ENCODE measurements at places on chromosomes 12 and 14. TPM values are rescaled to one million over a fixed set of nuclear protein-coding genes. Genes with fewer than 3 reads are reported as not detected.

Gene CEP128
- 6.3 TPM for polyA plus RNA-seq

Gene ANG
- polyA plus RNA-seq, result 10.1 TPM

DNA sequence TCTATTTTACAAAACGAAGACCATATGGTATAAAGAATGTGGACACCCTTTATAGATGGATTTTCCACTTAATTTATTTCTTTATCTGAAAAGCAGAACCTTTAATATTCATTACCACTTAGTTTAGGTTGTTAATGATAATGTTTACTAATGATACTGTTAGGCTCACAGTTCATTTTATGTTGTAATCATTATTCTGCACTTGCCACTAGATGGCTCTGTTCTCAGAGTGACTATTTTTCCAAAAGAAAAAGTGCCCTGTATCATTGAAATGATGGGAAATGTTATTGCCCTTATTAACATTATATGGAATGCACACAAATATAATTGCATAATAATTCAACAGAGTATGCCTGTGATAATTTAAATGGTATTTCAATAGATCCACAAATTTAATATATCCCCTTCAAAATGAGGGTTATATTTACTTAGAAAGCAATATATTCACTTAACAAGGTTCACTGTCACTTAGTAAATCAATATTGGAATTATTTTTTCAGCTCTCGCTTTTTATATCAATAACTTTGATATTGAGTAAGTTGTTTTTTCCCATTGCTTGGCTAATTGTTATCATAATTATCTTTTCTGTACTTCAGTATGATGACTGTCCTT lies 95.7 kb downstream of the PDE3A start:
- DNase-seq, result no peak

- no peak for DNase-seq
Observed at GRCh38 chr12:104458694-104459367, 2.1 kb downstream of the CHST11 start.

Gene KERA
- polyA plus RNA-seq, result 0.22 TPM

Gene TAS2R50
- 0.26 TPM for polyA plus RNA-seq

DNA sequence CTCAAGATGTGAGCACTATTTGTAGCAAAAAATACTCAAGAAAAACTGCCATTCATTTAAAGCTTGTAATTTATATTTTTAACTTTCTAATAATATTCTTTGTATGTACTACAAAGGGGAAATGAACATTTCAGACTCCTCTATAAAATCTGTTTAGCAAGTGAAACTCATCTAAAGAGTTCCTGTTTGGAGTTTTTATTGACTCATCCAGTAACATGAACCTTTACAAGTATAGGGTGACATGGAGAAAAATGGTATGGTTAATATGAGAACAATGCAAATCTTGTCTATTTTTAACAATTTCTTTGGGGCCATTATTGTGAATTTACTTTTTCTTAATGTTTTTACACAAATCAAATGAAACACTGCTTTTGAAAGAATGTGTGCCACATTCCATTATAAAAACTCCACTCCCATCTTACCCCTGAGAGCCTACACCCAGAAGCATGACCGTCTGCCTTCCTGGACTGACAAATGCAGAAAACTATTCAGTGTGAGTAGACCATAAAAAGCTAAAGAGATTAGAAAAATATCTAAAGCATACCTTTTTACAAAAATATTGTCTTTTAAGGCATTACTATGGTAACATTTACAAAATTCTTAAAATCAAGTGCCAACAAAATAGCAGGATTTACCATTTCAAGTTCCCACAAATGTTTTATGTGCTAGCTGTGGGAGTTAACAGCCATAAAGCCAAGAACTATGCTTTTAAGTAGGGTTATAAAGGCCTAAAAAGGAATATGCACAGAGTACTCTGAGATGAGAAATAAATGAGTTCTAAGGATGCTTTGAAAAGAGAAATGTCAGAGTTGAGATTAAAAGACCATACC lies 144.0 kb downstream of the ADAMTS20 start:
- no peak for DNase-seq

Gene TMEM253
- polyA plus RNA-seq, result 0.74 TPM

- DNase-seq, result peak; percentile 59
Observed at GRCh38 chr12:49331380-49332222, 5.4 kb downstream of the C1QL4 start.

Gene TPH2
- not detected for polyA plus RNA-seq

DNA sequence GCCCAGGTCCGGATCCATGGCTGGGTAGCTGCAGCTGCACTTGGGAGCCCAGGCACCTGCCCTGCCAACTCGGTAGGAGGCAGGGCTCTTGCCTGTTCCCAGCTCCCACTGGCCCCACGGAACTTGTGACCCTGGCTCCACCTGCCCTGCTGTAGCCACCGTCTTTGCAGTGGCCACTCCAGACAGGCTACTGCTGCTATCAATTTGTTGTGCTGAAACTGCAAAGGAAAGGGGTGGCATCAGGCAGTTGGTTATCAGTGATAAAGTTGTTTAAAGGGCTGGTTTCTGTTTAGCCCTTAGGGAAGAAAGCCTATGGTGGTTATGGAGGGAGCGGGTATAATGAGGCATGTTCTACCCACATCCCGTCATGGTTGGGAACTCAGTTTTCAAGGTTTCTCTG lies 32.1 kb upstream of the ARID2 start:
- no peak for DNase-seq

GRCh38 chr14:25526290-25526689 lies 476.3 kb upstream of the STXBP6 start:
- DNase-seq, result no peak

DNA sequence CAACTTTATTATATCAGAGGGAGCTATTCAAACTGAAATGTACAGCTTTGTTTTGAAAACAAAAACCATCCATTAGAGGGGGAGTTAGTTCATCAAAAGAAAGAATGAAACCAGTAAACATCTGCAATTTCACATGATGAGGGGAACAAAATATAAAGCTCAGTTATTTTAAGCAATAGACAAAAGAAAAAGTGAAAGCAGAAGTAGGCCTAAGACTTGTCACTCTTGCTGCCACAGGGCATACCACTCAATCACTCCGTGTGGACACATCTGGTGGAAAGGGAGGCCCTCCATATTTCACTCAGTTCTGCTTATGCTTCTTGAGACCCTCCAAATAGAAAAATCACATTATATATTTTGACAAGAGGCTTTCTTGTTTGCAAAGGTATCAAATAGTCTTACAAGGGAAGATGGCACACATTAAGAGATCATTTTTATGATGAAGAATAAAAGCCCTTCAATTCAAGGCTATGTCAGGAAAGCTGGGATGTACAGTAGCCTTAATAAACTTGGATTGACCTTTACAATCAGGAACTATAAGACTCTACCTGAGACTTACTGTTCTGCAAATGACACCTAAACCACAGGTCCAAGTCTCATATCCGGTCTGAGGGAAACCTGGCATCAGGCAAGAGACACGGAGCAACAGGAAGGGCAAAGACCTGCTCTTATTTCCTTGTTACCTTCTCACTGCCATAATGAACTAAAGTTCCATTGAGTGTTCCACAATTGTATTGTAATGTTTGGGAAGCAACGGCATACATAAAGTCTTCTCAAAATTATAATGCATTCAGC lies 222.5 kb upstream of the GRIP1 start:
- DNase-seq, result no peak

DNA sequence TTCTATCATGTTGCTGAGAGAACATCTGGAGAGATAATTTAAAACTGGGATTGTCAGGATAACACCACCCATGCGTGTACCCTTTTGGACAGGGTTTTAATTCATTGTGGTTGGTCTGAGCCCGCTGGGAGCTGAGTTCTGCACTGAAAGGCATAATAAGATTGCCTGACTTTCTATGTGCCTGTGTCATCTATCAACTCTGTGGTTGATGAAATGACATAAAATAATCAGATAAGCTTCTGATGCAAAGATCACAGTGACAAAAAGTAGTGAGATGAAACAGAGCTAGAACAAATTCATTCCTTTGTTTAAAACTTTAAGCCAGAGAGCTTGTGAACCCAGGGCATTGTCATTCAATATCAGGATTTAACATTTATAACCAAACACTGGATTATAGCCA lies 98.7 kb downstream of the BBS10 start:
- no peak for DNase-seq

Data from right lung (tissue), 10 donors.